HT-29 (cell line): ENCODE measurements at places on chromosomes 12 and 14.
A peak's percentile ranks its signal among the peaks of the same experiment; 100 is the strongest.

- DNase-seq, result no peak
Observed at GRCh38 chr14:58920230-58920629, 268.2 kb upstream of the DAAM1 start.

GRCh38 chr12:57546438-57547287 is at the start of gene DCTN2:
TSS of gene DCTN2 (minus strand) at chr12:57547192. CDS start at chr12:57547063, 129 bp downstream.
- DNase-seq, result peak; percentile 97

DNA sequence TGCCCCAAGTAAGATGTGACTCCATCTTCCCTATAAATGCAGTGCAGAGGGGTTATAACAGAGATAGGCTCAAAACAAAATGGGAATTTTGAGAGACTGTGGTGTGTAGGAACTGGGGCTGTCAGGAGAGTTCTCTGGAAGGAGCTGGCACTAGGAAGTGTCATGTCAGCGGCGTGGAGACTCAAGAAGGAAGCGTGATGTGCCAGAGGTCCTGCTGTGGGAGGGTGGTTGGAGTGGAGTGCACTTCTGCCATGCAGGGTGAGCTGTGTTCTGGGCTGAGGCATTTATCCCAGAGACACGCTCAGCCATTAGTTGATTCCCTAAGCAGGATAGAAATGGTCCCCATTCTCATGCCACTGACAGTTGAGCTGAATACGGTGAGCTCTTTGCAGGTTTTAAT is 19.0 kb downstream of the GLT1D1 start:
- no peak for DNase-seq

DNA sequence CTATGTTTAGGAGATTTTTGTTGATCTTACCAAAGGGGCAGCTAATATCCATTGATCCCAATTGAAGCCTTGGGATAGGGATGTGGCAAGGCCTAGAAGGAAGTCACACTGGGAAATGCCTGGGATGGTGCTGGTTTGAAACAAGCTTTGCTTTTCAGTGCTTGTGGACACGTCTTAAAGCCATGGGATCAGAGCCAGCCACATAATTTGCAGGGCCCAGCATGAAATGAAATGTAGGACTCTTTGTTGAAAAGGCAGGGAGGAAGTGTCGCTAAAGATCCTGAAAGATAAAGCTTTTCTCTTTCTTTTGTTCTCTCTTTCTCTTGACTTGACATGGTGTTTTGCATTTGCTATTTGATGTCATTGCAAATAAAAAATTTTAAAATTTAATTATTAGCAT is 5.0 kb downstream of the TTC9 start:
- DNase-seq, result no peak

DNA sequence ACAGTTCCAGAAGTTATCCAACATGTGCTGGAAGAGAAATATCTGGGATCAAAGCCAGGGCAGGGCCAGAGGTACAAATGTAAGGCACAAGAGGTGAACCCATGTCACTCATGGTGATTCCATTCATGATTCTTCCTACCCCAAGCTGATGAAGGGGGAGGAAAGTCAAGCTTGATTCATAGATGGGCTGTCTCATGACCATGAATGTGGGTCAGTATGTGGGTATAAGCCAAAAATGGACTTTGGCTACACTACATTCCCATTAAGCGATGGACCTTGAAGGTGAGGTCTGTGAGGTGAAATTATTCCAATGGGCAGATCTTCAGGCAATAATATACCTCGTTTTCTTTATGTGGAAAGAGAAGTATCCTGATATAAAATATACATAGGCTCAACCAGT is 217.1 kb downstream of the BTG1 start:
- DNase-seq, result no peak

GRCh38 chr14:24277606-24278321 is 6.4 kb upstream of the RABGGTA start:
- no peak for DNase-seq
